ENCODE measurements at places on chromosomes 3 and 15.

DNA sequence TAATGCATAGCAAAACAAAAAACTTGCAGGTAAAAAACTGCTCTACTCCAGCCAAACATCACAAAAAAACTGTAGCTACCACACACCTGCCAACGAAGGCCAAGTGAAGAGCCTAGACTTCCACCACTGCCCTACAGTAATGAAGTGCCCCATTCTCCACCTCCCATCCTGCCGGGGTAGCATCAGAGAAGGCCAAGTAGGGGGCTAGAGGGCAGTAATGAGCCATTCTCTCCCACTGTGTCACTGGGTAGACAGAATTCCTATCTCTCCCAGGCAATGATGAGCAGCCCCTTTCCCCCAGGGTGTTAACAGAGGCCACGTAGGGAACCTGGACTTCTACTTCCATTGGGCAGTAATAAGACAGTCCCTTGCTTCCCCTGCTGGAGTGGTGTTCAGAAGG lies 9.5 kb downstream of the SEC22C start:
- DNase-seq = no peak

GRCh38 chr3:45688194-45688881 lies 858 bp upstream of the SACM1L start:
- DNase-seq = no peak

GRCh38 chr15:72318408-72318942 lies 1.5 kb downstream of the CELF6 start:
- DNase-seq = no peak

- no peak for DNase-seq
Observed at GRCh38 chr15:70714565-70714964, 48.8 kb downstream of the UACA start.

DNA sequence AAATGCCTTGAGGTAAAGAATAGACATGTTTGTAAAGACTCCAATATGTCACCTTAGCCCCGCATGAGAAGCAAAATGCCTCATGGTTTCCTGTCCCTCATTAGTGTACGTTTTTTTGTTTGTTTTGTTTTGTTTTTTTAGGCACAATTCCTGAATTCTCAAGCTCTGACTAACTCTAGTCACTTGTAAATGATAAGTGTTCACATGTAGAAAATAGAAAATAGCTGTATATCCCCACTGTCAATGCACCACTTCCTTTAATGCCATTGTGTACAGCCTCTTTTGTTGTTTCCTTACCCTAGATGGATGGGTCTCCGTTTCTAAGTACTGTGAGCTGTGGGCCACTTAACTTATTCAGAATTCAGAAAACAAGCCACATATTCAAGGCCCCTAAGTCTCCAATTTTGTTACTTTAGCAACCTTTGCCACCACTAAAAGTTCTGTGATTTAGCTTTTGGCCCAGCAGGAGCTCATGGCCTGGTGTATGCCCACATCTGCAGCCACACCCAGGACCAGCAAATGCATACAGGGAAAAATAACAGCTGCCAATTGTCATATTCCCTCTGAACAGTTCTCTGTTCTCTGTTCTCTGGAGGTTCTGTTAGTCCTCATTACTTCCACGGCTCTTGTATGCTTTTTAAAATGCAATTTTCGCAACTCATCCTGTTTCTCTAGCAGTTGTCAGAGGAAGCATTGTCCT lies 655.5 kb downstream of the GBE1 start:
- DNase-seq = no peak

GRCh38 chr3:77329116-77329515 lies 289.2 kb downstream of the ROBO2 start:
- DNase-seq = no peak

DNA sequence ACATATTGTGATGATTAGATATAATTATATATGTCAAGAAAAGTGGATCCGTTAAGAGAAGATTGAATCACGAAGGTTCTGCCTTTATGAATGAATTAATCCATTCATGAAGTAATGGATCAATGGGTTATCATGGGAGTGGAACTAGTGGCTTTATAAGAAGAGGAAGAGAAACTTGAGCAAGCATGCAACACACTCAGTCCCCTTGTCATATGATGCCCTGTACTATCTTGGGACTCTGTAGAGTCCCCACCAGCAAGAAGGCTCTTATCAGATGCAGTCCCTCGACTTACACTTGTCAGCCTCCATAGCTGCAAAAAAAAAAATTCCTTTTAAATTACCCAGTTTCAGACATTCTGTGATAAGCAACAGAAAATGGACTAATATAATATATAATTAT lies 301.9 kb downstream of the RAP2B start:
- no peak for DNase-seq

DNA sequence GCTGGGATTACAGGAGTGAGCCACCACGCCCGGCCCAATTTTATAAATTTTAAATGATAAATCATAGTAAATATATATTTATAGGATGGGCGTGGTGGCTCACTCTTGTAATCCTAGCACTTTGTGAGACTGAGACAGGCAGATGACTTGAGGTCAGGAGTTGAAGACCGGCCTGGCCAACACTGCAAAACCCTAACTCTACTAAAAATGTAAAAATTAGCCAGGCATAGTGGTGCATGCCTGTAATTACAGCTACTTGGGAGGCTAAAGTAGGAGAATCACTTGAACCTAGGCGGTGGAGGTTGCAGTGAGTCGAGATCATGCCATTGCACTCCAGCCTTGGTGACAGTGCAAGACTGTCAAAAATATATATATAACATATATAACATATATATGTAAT lies 26.4 kb downstream of the MFN1 start:
- no peak for DNase-seq

GRCh38 chr3:149936812-149937230 lies 33.9 kb downstream of the PFN2 start:
- no peak for DNase-seq

DNA sequence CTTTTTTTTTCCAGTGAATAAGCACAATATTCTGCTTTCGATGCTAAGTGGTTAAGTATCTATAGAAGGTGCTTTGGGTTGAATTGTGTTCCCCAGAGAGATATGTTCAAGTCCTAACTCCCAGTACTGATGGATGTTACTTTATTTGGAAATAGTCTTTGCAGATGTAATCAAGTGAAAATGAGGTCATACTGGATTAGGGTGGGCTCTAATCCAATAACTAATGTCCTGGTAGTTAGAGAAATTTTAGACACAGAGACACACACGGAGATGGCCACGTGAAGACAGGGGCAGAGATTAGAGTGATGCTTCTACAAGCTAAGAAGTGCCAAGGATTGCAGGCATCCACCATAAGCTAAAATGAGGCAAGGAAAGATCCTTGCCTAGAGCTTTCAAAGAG lies 662.3 kb downstream of the NAALADL2 start:
- no peak for DNase-seq

- DNase-seq = no peak
Observed at GRCh38 chr3:32137870-32138269, 31.4 kb downstream of the GPD1L start.

GRCh38 chr15:37340438-37340837 lies 240.1 kb upstream of the MEIS2 start:
- no peak for DNase-seq

DNA sequence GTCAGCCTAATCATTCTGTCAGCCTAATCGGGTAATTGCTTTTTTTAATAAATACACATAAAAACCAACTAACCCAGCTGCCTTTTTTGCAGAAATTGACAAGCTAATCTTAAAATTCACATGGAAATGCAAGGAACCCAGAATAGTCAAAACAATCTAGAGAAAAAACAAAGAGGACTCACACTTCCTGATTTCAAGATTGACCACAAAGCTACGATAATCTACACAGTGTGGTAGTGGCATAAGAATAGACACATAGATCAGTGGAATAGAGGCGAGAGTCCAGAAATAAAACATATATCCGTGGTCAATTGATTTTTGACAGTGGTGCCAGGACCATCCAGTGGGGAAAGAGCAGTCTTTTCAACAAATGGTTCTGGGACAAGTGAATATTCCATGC lies 2.4 kb upstream of the C3orf20 start:
- no peak for DNase-seq

Measured in stimulated activated CD4-positive, alpha-beta T cell treated with anti-CD3 and anti-CD28 coated beads, Interleukin-1b, Interleukin-23, amount 100 ng/mL, for 1 hour (primary cell).